ENCODE measurements at places on chromosomes 13 and 19. TPM values are rescaled to one million over a fixed set of nuclear protein-coding genes. Genes with fewer than 3 reads are reported as not detected.

DNA sequence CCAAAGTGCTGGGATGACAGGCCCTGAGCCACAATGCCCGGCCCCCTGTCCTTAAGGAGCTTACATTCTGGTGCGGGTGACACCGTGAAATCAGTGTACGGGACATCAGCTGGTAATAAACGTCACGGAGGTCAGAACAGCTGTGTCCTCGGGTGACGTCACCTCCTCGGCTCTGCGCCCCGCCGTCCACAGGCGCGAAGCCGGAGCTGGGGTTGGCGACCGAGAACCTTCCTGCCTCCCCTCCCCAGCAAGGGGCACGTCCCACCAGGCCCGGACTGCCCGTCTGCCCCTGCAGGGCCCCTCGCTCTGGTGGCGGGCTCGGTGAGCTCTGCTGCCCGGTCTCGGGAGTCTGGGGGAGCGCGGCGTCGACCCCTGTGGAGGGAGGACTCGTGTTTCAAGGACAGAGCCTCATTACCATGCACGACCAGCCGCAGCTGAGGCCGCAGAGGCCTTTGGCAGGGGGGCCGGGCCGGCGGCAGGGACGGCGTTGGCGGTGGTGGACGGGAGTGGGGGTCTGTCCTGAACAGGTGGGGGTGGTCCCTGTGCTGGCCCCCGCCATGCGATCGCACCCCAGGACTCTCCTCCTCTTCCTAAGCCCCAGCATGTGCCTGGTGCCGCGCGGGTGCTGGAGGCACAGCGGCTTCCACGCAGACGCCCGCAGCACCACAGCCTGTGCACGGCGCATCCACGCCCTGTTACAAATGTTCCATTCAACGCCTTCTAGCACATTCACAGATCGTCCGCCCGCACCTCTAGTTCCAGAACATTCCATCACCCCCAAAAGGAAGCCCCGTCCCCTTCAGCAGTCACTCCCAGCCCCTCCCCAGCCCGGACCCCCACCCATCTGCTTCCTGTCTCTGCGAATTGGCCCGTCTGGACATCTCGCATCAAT is 5.4 kb downstream of the LINGO3 start:
- H3K4me1 ChIP-seq = no peaks in the 10 kb centered on the region
- H3K36me3 ChIP-seq = no peaks in the 10 kb centered on the region
- no peak for DNase-seq
- no peak overlapping the region for H3K4me3 ChIP-seq
- no peak overlapping the region for H3K27ac ChIP-seq
- H3K27me3 ChIP-seq = peaks cover 5% of the 10 kb centered on the region

DNA sequence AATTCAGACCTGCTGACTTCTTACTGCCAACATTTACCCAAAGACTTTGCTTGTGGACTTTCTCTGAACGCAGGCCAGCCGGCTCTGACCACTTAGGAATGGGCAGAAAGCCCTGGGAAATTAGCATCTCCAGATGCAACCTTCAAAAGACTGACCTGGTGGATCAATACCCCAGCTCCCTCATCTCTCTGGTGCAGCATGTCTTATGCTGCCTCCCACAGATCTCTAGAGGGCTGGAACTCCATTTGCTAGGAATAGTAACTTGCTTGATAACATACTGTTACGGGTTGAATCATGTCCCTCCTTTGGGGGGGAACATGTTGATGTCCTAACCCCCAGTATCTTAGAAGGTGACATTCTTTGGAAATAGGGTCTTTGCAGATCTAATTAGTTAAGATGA is 12.9 kb upstream of the SLC25A41 start:
- no peak overlapping the region for H3K27ac ChIP-seq
- H3K27me3 ChIP-seq = no peaks in the 10 kb centered on the region
- no peaks in the 10 kb centered on the region for H3K4me1 ChIP-seq
- peaks cover 14% of the 10 kb centered on the region for H3K36me3 ChIP-seq

DNA sequence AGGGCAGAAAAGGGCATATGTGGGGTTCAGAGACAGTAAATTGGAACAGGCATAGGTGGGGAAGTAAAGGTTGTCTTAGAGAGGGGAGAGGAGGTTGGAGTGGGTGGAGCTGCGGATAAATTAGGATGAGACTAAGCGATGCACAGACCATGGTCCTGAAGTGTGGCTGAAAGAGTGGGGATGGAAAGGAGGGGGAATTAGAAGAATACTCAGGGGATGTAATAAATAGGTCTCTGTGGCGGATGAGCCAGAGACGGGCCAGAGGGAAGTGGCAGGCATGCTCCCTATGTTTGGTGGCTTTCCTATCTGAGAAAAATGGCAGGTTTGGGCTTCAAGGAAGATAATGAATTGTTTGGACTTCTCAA is 123.4 kb downstream of the OLFM4 start:
- H3K4me1 ChIP-seq = no peaks in the 10 kb centered on the region
- no peak overlapping the region for H3K27ac ChIP-seq

DNA sequence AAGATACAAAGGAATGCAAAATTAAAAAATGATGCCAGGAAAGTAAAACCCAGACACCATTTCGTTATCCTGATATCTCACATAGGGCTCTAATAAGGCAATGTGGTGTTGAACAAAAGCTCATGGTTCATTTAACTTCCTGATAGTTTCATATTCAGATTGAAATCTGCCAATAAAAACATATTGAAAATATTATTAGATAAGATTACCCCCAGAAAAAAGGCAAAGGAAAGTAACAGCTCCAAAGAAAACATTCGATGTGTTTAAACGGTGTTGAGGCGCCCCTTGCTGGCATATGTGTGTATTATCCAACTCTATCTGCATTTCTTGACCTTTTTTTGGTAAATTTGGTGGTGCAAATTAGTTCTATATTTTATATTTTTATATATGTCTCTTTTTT is 75.9 kb downstream of the ESD start:
- H3K4me1 ChIP-seq = peaks cover 26% of the 10 kb centered on the region
- no peak for DNase-seq
- H3K27me3 ChIP-seq = no peaks in the 10 kb centered on the region
- H3K27ac ChIP-seq = no peak overlapping the region

GRCh38 chr19:10368101-10368803 is 12.1 kb downstream of the TYK2 start:
- H3K4me1 ChIP-seq = no peaks in the 10 kb centered on the region
- no peak overlapping the region for H3K27ac ChIP-seq
- peaks cover 34% of the 10 kb centered on the region for H3K36me3 ChIP-seq

DNA sequence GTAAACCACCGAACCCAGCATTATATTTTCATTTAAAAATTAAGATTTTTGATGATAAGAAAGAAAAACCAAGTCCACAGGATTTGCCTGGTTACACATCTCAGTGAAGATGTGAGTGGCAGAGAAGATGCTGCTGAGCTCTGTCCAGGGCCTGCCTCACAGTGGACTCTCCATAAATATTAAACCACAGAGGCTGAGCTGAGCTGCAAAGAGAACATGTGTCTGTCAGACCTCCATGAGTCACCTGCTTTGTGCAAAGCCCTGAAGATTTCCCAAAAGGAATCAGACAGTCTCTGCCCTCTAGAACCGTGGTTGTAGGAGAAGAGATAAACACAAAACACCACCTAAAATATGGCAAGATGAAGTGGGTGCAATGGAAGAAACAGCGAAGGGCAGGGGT is 127.2 kb upstream of the TSC22D1 start:
- H3K27me3 ChIP-seq = no peaks in the 10 kb centered on the region
- no peak overlapping the region for H3K27ac ChIP-seq
- DNase-seq = no peak
- H3K4me1 ChIP-seq = peaks cover 21% of the 10 kb centered on the region
- H3K36me3 ChIP-seq = no peaks in the 10 kb centered on the region

DNA sequence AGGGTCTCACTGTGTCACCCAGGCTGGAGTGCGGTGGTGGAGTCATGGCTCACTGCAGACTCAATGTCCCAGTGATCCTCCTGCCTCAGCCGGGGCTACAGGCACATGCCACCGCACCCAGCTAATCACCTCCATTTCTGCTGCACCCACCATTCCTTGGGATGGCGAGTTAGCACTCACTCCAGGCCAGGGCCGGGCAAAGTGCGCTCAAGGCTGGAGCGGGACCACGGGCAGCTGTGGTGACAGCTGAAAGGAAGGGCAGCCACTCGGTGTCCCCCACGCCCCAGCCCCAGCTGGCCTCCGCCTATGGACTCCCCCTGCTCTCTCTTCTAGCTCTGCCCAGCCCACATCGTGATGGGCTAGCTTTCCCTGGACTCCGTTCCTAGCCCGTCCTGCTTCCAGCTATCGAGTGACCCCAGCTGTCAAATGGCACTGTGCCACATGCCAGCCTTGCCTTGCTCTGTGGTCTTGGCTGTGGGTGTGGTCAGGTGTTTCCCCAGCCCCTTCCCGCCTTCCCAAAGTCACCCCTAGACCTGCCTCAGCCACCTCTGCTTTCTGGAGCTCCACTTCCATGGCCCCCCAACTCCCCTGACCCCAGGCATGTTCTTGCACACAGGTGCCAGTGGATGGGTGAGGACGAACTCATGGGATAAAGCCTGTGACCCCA is 4.1 kb downstream of the MICOS13 start:
- peaks cover 12% of the 10 kb centered on the region for H3K4me1 ChIP-seq
- no peak for DNase-seq
- no peak overlapping the region for H3K27ac ChIP-seq
- no peaks in the 10 kb centered on the region for H3K27me3 ChIP-seq
- H3K4me3 ChIP-seq = no peak overlapping the region

DNA sequence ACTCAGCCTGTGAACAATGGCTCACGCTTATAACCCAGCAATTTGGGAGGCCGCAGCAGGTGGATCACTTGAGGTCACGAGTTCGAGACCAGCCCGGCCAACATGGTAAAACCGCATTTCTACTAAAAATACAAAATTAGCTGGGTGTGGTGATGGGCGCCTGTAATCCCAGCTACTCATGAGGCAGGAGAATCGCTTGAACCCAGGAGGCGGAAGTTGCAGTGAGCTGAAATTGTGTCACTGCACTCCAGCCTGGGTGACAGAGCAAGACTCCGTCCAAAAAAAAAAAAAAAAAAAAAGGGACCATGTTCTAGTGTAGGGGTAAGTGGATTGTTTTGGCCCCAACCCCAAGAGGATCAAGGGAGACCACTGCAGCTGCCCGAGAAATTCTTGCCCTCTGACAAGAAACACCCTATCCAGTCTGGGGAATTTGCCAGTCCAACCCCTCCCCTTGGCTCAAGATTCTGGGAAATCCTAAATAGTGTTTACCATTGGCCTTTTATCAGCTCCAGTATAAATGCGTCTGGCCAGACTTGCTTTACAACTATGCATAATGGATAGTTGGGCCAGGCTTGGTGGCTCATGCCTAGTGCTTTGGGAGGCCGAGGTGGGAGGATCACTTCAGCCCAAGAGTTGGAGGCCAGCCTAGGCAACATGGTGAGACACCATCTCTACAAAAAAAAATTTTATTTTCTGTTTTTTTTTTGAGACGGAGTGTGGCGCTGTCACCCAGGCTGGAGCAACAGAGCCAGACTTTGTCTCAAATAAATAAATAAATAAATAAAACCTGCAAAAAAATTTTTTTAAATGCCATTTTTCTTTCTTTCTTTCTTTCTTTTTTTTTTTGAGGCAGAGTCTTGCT is 5.1 kb upstream of the DHDH start:
- DNase-seq = no peak
- H3K4me1 ChIP-seq = peaks cover 23% of the 10 kb centered on the region
- no peak overlapping the region for H3K4me3 ChIP-seq
- no peak overlapping the region for H3K27ac ChIP-seq
- H3K27me3 ChIP-seq = peaks cover 3% of the 10 kb centered on the region

DNA sequence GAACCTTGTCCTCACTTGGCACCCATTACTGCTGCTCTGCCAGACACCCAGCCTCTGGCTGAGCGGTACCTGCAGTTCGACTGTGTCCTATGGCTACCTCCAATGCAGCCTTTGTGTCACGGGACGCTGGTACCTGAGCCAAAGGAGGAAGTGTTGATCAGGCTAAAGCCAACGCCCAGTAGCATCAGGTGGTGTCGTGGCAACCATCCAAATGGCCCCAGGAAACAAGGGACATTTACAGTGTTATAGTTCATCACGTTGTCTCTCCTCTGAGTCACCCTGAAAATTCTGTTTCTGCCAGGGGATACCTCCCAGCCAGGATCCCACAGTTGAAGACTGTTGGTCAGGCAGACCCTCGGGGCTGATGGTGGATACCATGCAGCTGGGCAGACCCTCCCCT is 10.1 kb downstream of the RHPN2 start:
- no peak for DNase-seq
- no peak overlapping the region for H3K4me3 ChIP-seq
- no peaks in the 10 kb centered on the region for H3K27me3 ChIP-seq
- no peaks in the 10 kb centered on the region for H3K4me1 ChIP-seq

- no peak overlapping the region for H3K27ac ChIP-seq
- no peak overlapping the region for H3K4me3 ChIP-seq
- no peak for DNase-seq
- H3K27me3 ChIP-seq = no peaks in the 10 kb centered on the region
- no peaks in the 10 kb centered on the region for H3K4me1 ChIP-seq
- peaks cover 11% of the 10 kb centered on the region for H3K36me3 ChIP-seq
Measured at GRCh38 chr19:52391135-52391534, 6.5 kb upstream of the ZNF528 start.

DNA sequence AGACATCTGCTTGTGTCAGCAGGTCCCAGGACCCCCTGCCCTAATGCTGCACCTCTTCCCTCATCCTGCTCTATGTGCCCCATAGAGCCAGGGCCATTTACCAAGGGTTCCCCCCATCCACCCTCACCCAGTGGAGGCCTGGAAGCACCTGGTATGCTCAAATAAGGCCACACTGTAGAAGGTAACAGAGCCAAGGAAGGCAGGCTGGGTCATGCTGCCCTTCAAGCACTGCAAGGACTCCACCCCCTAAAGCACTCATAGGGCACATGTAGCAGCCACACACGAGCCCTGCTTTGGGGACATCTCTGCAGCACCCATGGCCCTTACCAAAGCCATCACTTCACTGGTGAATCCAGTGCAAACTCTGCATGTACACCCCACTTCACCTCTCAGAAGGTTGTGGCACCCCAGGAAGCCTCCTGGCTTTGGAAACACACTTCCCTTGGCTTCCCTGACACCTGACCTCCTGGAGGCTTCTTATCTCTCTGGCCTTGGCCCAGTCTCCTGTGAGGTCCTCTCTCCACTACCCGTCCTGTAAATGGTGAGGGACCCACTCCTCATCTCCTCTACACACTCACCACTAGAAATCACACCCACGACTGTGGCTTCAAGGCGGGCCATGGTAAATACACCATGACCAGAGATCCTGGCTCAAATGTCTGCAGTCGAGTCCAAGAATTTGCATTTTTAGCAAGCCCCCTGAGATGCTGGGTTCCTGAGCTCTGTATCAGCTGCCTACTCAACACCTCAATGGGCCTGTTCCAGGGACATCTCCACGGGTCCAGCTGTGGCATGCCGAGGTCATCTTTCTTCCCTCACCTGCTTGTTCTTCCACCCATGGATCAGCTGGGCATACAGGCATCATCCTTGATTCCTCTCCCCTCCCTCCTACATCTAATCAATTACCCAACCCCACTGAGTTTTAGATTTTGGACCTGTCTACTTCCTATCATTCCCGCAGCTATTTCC is 80.9 kb upstream of the DOCK9 start:
- no peak overlapping the region for H3K4me3 ChIP-seq
- H3K27me3 ChIP-seq = no peaks in the 10 kb centered on the region
- peaks cover 61% of the 10 kb centered on the region for H3K4me1 ChIP-seq
- H3K36me3 ChIP-seq = no peaks in the 10 kb centered on the region
- no peak for DNase-seq

Gene LHFPL6
- 101 TPM for total RNA-seq

Gene PRSS57
- total RNA-seq = not detected

Gene TEX26
- total RNA-seq = not detected

Gene CYP2A7
- total RNA-seq = not detected
